ENCODE measurements at places on chromosomes 1 and 21.

DNA sequence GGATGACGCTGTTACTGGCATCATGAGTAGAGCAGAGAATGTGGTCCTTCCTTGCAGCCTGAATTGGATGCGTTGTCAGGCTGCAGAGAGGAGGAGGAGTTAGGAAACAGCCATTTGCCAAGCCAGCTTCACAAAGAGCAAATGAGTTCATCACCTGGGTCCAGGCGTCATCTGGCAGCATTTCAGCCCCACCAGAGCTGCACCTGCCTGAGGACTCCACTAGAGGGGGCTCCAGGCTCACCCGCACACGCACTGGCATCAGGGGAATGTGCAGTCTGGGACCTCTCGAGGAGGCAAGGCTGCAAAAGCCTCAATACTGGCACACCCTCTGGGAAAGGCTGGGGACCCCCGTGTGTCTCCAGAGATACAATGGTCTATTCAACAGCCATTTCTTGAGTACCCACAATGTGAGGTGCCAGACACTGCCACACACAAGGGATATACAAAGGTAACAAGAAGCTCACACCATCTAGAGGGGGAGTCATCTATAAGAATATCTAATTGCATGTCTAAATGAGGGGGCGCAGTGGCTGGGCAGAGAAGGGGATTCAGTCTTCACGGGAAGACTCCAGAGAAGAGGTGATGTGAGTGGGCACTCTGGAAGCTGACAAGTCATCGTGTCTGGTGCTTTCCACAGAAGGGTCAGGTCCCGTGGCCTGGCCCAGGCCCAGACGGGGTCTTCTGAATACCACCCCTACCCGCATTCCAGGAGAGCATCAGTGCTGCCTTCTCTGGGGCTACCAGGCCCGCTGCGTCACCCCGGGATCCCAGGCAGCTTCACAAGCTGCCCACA, 53.5 kb upstream of the CNTN2 start:
- peak; percentile 1 for DNase-seq

DNA sequence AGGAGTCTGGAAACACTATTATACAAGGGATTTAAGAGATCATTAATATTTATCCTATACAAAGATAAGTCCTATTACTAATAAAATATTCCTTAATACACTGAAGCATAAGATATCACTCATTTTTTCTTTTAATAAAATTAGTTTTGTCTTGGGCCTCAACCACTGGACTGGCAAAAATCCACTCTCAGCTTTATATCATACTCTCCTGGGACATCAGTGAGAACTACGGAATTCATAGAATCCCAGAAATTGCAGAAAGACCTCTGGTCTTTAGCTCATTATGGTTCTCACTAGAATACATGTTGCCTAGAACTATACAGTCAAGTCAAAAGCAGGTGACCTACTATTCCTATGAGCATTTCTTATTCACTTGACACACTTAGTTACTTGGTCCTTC, 285.0 kb downstream of the LRRC40 start:
- no peak for DNase-seq

- DNase-seq = no peak
These were observed 2.7 kb upstream of the LHX9 start for GRCh38 chr1:197914510-197914909.

DNA sequence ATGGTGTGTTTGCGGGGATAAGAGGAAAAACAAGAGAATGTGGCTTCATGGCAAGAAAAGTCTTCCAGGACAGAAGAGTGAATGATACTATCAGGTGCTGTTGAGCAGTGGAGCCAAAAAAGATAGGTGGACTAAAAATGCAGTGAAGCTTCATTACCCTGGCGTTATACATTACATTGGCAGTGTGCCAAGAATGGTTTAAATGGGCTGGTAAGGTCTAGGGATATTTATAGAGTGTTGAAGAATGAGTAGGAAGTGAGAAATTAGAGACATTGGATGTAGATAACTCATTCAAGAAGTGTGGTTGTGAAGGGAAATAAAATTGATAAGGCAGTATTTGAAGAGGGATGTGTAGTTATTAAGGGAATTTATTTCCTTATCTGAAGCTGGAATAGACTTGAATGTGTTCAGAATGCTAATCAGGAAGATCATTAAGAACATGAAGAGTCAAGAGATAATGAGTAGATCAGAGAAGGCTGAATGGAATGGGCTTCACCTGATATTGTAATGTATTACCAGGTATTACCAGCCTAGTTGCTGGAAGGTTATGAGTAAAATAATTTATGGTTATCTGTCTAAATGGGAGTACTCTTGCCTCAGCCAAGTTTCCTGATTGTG, 72.7 kb downstream of the MAST2 start:
- peak; percentile 75 for DNase-seq

DNA sequence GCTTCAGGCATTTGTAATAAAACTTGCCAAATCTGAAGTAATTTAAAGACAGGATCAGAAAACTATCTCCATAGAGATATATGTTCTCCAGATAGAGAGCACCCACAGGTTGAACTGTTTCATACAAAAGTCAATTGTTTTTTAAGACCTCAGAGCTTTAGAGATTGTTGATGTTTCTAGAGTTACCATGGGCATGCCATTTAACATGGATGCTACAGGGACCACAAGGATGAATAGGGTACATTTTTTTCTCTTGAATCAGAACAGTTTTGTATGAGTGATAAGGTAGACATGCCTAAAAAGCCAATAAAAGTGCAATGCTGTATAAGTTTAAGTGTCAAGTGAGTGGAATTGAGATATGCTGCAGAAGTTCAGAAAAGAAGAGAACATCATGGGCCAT, 511.0 kb upstream of the CAMK1G start:
- no peak for DNase-seq

- no peak for DNase-seq
These were observed 57.1 kb downstream of the GIPC2 start for GRCh38 chr1:78102916-78103315.

DNA sequence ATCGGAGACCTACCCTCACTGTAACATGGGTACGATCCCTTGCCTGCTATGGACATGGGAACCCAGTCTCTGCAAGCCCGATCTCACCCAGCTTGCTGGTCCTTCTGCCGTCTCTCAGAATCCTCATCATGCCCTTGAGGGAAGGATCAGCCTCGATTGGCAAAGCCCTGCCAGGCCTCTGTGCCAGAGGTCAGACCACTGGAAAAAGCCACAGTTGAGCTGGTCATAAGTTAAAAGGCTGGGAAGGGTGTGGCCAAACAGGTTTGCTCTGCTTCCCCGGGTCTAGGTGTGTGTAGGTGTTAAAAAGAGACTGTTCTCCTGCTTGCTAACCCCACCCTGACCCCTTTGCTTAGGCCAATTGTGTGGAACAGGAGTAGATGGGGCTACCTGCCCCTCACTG, 19.5 kb upstream of the PADI3 start:
- no peak for DNase-seq

- DNase-seq = no peak
These were observed 26.8 kb upstream of the MAP1LC3C start for GRCh38 chr1:242025681-242026080.

DNA sequence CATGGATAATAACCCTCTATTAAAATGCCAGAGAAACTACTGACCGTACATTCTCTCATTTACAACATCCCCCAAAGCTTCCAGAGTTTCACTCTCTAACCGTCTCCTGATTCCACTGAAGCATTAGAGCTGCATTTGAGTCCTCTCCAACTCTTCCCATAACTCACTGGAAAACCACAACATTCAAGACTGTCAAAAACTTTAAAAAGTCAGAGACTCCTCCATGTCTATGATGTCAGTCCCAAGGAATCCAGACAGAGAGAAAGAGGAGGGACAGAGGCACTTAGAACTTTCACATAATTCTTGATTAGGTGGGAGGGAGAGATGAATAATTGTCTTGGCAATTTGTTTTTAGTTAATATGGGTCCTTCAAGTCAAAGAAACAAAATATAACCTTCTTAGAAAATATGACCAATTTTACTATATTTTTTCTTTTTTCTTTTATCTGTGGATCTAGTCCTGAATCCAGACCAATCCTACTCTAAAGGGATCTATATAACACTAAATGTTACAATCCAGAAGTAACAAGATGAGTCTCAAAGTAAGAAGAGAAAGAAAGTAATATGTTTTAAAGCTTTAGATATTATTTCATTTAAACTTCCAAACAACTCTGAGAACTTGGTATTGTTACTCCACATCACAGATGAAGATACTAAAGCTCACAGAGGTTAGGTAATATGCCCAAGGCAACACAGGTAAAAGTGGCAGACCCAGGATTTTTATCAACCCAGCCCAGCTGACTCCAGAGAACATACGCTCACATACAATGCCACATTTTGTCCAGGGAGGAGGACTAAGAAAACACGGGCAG, 23.8 kb downstream of the OTUD7B start:
- DNase-seq = no peak

DNA sequence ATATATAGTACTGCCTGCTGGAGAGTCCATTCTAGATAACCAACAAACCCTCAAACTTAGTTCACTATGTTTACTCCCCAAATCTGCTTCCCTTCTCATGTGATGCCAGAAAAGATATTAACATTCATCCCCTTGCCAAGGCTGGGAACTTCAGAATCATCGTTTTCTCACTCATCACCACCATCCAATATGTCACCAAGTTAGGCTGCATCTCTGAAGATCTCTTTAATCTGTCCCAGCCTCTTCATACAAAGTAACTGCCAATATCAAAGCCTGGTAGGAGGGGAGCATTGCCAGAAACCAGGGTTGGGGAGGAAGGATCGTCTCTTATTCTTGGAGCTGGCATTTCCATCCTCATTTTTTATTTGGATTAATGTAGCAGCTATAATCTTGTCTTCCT, 71.6 kb downstream of the XCL2 start:
- no peak for DNase-seq

GRCh38 chr21:23394458-23394857, 2212.8 kb downstream of the MRPL39 start:
- DNase-seq = no peak

- no peak for DNase-seq
These were observed 87.2 kb downstream of the GIPC2 start for GRCh38 chr1:78132948-78133322.

- no peak for DNase-seq
These were observed 405.9 kb downstream of the TTLL7 start for GRCh38 chr1:83593073-83593472.

DNA sequence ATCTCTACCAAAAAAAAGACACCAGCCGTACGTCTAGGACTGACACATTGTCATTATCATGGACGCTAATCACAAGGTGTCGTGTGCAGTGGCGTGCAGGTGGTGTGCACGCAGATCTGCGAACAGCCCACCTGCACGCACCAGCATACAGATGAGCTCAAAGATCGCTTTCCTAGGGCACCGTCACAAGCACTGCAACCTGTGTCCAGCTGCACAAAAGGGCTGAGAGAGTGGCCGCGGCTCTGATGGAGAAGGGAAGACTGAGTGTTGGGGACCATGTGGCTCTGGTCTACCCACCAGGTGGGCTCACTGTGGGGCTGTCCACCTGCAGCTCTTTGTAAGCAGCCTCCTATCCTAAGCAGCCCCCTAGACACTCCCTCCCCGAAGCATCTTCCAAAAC, 50.9 kb downstream of the S100B start:
- DNase-seq = no peak

DNA sequence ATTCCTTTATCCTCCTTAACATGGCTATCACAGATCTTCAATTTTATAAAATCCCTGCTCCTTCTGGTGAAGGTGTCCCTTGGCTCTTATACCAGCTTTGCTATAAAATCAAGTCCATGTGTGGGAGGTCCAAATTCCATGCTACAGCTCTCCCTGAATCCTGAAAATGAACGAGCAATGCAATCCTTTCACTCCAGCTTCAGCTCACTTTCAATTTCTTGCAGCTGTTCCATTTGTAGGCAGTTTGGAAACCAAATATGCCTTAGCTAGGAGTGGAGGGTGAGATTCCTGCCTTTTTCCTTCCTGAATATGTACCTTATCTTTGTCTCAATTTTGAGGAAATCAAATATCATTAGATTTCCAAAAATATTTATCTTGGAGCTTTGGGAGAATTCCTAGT, 402.6 kb downstream of the TTLL7 start:
- no peak for DNase-seq
